ENCODE measurements at places on chromosomes 6 and 20.

DNA sequence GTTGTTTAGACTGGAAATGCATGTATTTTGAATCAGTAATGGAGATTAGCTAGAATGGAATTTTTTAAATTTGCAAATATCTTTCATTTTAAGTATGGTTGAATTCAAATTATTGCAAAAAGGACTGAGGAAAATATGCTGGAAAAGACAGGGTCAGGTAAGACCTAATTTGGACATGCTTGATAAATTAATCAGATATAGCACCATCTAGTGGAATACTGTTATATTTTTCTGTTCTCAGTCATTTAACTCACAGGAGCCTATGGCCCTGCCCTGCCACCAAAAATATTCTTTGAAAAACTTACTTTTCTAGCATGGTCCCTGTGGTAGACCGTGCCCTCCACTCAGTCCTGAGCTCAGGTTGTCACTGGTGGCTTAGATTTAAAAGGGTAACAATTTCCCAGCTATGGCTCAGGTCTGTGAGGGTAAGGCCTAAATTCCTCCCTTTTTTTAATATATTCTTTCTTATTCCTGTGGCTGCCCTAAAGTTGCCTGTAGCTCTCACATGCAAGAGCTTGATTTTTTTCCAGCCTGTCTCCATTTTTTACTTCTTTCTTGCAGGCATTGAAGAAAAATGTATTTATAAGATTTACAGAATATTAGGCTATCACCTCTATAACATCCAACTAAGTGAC is 25.3 kb upstream of the KIAA1586 start:
- DNase-seq = no peak

- DNase-seq = no peak
These were observed 270.0 kb upstream of the SOX4 start for GRCh38 chr6:21323577-21323976.

DNA sequence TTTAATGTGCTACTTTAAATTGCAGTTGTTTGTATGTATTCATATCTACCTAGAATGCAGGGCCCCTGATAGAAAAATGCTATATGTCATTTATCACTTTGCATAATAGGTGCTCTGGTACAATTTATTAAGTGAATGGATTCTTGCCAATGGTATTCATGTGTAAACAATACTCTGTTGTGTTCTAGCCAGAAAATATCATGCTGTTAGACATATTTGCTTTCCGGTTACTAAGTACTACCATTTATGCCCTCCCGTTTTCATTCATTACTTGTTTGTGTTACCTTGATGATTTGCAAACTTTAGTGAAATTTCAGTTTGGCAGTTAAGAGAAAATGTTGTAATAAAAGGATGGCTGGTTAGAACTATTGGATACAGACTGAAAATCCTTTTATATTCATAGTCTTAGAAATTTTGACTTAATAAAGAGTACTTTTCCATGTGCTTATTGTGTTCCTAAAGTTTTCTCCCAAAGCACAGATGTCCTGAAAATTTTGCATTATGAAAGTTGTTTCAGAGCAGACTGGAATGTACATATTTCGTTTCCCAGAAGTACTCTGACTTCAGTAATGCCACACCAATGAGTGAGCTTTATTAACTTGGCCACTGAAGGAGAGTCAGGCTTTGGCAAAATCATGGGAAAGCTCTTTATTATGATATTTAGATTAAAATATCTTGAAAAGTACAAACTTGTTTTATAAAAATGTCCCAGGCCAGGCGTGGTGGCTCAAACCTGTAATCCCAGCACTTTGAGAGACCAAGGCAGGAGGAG is 31.5 kb downstream of the RPF2 start:
- no peak for DNase-seq

- DNase-seq = no peak
These were observed 727 bp downstream of the EDEM2 start for GRCh38 chr20:35146299-35146919.

DNA sequence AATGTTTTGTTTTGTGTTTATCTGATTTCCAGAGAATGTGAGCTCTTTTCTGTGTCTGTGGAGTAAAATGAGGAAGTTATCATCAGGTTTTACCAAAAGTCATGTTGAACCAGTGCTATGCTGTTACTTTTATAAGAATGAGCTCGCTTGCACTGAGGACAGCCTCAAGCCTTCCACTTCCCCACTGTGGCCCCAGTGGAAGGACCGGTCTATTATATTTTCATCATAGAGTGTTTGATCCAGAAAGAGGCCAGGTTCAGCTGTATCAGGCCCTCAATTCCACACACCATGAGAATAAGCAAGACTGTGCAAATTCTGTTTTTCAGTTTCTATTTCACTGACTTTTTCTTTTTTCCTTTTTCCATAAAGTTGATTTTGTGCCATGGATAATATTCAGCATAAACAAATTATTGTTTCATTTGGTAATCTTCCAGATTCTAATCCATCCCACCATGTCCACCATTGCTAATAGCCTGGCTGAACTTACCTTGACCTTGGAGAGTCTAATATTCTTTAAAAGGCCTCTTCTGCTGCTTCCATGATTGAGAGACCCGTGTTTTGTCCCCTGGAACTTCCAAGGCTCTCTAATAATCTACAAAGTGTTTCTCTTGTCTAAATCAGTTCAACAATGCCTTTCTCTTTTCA is 286.2 kb downstream of the THBS2 start:
- no peak for DNase-seq

DNA sequence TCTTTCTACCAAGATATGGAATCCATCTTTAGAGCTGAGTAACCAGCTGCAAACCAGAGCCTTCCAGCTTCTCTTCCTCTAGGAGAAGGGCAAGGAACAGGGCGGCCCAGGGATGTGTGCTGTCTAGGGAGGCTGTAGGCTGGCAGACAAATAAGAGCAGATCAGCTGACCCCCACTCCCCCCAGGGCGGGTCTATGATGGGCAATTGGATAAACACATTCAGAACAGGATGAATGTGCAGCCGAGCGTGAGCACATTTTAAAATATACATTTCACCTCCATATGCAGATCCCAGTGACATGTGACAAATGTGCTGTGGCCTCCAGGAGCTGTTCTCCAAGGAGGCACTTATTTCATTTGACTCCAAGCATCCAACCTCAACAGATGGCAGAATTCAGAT is 580.1 kb downstream of the PTPRT start:
- DNase-seq = no peak

GRCh38 chr20:15317546-15318232 is 980.3 kb upstream of the FLRT3 start:
- DNase-seq = no peak

GRCh38 chr20:5374171-5374570 is 57.4 kb upstream of the PROKR2 start:
- DNase-seq = no peak

GRCh38 chr6:112429226-112429625 is 82.1 kb downstream of the RFPL4B start:
- DNase-seq = no peak

- no peak for DNase-seq
These were observed 116.9 kb downstream of the TAF4 start for GRCh38 chr20:61948586-61949362.

DNA sequence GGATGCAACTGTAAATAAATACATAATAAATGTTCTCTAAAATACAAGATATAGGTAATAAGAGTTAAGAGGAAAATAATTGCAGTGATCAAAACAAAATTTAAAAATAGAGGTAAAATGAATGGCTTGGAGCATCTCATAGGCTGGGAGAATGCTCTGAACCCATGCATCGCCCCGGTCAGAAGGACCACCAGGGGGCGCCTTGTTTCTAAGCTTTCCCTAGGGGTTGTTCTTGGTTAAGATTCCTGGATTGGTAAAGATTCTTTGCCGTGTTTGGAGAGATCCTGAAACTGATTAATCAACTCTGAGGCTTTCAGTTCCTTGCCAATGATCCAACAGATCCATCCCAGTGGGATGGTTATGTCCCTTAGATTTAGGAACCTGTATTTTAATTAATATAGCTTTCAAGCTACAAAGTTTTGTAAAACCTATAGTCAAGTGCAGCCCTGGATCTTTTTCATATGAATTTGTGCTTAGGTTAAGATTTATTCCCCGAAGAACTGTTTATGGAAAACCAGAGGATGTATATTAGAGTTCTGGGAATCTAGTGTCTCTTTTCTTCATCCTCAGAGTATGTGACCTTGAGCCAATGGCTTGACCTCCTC is 45.3 kb upstream of the PRELID3B start:
- DNase-seq = peak; percentile 90

DNA sequence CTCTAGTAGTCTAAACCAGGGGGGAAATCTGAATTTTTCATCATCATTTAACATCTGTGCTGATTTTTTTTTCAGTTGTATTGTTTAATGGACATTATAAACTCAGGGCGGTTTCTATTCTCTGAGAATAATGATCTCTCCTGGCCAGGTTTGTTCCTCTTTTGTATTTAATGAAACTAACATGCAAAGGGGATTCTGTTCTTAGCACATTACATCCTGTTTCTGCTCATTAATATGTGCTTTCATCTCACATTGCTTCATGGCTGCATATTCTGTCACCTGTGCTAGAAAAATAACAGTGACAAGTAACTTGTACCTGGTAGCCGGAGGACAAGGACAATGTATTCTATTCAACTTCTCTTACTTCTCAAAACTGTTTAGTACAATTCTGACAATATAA is 806 bp downstream of the HLA-DOB start:
- no peak for DNase-seq

GRCh38 chr6:13397359-13398068 is 69.2 kb upstream of the TBC1D7 start:
- DNase-seq = no peak

- no peak for DNase-seq
These were observed 67.9 kb downstream of the CGA start for GRCh38 chr6:87027021-87027420.

DNA sequence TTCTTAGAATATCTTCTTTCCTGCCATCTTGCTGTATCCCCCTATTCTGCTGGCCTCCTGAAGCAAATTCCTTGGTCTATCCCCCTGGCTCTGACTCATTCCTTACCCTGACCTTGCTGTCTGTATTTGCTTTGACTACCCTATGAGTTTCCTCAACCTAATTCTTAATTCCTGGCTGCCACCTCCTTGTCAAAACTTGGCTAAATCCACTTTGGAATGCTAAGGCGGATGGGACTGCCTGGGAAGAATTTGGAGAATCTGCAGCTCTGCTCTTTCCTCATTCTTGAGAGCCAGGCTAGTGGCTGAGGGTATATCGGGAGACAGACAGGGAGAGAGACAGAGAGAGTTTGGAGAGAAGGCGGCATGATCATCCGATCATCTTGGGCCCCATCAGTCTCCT is 24.4 kb downstream of the CAP2 start:
- no peak for DNase-seq

DNA sequence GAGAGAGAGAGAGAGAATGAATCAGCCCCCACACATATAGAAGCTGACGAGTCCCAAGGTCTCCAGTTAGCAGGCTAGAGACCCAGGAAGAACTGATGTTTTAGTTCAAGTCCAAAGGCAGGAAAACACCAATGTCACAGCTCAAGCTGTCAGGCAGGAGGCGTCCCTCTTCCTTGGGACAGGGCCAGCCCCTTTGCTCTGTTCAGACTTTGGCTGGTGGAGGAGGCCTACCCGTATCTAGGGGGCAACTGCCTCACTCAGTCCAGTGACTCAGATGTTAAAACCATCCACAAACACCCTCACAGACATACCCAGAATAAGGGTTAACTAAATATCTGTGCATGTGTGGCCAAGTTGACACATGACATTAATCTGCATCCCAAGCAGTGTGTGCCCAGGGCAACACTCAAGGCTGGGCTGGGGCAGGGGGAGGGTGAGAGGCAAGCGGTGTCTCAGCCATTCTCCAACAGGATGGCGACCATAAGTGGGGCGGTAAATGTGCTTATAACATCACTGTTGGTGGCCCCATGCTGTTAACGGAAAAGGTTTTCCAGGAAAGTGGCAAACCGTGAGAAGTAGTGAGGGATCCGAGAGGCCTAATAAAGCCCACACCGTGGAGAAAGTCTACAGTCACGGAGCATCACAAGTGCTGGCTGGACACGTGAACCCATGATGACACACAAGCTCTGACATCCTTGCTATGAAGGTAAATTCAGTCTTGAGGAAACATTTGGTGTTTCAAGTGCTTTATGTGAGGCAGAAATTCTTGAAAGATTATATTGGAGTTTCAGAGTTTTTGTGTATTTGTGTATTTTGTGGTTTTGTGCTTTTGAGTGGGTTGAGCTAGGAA is 28.1 kb downstream of the RAMACL start:
- no peak for DNase-seq

DNA sequence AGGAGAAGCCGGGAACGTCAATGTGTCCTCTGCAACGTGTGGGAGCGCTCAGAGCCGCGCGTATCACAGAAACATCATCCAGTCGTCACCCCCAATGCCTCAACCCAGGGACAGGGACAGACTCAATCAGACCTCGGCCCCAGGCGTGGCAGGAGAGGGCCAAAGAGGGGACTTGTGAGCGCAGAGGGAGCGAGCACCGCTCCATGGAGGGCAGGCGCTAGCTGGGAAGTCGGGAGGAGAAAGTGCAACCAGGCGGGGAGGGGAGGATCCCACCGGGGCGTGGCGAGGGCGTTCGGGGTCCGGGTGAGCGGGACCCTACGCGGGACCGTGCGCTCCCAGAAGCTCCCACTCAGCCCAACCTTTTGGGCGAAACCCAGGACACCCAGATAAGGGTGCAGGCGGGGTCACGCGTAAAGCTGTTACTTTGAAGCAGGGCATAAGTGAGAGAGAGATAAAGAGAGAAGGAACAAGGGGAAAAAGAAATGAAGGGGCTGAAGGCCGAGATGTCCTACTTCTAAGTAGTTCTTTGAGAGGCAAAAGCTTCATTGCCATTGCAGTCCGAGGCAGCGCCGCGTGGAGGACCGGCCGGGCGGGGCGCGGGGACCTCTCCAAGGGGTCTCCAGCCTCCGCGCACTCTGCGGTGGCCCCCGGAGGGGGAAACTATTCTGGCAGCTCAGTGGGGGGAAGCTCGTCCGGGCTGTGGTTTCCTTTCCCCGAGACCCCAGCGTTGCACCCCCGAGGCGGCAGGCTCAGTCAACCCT is 862 bp upstream of the SOBP start:
- peak; percentile 29 for DNase-seq

GRCh38 chr6:158009114-158009891 is 27.6 kb downstream of the SYNJ2 start:
- DNase-seq = no peak

DNA sequence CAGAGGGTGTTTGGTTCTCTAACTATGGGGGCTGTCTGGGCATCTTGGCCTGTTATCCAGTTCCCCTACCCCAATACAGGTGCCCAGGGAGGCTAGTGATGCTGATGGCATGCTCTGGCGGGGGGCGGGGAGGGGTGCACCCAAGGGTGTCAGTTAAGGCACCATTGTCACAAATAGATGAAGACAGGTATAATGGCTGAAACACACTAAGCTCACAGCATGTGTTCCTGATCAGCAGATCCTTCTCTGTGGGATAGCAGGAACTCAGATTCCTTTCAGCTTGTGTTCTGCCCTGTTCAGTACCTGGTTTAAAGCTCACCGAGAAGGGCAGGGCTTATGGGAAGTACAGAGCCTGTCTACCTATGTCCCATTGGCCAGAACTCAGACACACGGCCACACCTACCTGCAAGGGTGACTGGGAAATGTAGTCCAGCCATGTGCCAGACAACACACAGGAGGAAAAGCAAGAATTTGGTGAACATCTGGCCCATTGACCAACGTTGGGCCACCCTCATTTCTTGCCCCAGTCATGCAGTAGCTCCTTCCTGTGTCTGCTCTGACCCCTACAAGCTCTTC is 3.4 kb upstream of the RSPO4 start:
- DNase-seq = no peak

- DNase-seq = no peak
These were observed 106.4 kb downstream of the JARID2 start for GRCh38 chr6:15352220-15352619.
